Pulmonary artery endothelial cell (primary cell): ENCODE measurements at places on chromosomes 6 and 20. TPM values are rescaled to one million over a fixed set of nuclear protein-coding genes. Genes with fewer than 3 reads are reported as not detected.
A peak's percentile ranks its signal among the peaks of the same experiment; 100 is the strongest.

DNA sequence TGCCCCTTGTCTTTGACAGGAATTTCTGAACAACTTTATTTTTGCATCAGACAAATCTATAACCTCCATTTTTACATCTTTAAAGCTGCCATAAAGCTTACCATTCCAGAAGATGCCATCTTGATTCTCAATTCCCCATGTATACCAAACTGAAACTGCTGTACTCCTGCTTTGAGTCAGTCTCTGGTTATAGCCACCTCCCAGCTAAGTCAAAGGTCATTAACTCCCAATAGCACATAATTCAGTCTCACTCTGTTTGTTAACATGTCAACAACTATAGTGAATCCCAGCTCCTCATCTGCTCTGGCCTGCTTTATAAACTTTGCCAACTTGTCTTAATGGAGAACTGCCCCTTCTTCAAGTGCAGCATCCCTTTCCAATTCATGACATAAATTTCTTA is 343.6 kb downstream of the FRK start:
- no peak for DNase-seq

DNA sequence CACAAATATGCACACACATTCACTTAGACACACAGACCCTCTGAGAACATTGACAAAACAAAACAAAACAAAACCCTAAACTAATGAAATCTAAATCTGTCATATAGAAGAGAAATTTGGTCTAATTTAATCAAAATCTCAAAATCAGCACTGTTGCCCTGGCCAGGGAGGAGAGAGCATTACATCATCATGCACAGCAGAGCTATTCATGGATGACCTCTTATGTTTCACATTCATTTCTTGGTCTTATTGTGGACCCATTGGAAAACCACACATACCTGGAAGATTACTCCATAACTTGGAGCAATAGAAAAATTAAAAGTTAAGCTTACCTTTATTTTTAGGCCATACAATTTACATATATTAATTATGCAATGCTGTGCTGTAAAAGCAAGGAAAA is 1223.6 kb upstream of the GJE1 start:
- DNase-seq, result no peak

DNA sequence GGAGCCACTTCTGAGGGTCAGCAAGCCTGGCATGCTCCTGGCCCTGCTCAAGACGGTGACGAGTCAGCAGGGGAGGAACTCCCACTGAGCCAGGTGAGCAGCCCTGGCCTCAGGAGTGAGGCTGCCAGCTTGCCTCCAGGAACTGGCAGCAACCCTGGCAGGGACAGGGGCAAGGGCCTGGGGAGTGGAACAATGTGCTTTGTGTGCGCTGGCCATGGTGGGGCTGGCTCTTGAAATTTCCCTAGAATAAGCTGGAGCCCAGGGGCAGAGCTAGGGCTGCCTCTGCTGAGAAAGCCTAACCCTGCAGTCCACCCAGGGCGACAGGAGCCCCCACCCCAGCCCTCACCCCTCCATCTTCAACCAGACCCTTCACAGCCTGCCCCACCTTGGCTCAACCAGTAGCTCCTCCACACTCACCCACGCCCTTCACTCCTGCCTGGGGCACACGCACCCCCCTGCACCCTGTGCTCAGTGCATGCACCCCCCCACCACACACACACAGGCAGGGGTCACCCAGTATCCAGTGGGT is 88.0 kb downstream of the MRPL14 start:
- no peak for DNase-seq

DNA sequence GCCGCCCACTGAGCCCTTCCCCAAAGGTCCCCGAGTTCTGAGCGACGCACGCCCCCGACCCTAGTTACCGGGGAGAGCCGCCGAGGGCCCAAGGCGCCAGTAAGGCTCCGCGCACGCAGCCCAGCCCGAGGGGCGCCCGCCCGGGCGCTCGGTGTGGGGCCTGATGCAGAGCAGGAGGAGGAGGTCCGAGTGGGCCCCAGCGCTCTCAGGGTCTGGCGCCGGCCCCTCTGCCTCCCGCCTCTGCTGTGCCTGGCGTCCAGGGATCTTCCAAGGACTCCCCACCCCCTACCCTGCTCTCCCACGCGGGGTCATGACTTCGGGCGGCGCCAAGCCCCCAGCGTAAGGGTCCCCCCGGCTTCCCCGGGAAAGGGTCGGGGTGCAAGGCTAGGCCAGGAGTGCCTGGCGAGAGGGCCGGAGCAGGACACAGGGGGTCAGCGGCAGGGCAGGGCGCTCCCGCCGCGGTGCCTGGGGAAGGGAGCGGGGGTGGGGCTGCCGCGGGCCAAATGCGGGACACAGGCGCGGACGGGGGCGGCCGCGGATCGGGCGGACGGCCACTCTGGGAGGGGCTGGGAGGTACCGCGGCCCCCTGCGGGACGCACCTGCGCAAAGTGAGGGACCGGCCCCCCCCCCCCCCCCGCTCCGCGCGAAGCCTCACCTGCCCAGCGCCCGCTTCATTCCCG is 637 bp downstream of the ABHD12 start:
- DNase-seq, result no peak

DNA sequence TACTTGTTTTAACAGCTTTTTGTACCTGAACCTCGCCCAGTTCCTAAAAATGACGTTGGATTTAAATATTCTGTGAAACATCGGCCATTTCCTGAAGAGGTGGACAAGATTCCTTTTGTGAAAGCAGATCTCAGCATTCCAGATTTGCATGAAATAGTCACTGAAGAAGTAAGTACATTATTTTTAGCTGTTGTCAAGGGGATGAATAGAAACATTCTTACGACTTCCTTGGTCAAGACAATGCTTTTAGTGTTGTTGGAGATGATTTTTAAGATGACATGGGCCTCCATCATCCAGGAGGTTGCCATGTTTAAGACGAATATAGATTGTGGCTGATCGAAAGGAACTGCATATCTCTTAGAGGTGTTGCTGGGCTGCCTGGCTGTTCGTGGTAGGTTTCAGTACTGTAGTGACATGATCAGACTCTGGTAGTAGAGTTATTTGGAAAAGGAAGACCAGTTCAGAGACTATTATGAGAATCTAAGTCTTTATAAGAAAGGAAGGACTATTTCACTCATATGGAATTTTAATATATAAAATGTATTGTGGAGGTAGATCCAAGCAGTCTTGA is 29.9 kb upstream of the ADIG start:
- no peak for DNase-seq

DNA sequence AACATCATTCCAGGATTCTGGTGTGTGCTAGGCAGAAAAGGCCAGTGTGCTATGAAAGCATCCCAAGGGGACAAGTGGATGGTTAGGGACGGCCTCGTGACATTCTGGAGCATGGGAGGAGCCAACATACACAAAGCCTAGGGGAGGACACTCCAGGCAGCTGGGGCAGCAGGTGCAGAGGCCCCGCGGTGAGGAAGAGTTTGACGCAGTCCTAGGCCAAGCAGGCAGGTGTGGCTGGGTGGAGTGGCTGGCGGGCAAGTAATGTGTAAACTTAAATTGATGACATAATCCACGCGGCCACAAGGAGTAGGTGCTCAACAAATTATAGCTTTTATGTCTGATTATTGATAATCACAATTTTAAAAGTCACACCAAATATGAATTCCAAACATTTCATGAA is 93.6 kb downstream of the TMEM242 start:
- no peak for DNase-seq

GRCh38 chr20:50185426-50185825 is 5.2 kb upstream of the CEBPB start:
- no peak for DNase-seq

DNA sequence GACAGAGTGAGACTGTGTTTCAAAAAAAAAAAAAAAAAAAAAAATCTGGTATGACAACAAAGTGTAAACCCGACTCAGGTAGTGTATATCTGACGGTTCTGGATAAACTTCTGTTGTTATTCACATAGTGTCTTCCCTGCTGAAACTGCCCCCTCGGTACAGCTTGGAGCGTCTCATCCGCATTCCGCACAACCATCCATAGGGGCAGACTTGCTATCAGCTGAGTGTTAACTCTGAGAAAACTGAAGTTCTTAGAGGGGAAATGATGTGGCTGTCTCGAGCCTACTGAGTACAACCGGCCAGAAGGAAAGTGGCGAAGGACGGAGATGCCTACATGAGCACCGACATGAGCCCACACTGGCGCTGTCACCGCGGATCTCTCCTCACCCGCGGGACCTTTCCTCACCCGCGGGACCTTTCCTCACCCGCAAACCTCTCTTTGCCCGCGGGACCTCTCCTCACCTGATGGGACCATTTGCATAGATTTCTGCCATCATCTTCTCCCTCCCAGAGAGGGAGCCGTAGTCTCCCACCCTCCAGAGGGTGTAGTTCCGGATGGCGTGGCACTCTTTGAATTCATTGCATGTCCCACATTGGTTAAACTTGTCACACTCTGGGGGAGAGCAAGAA is 9.8 kb downstream of the CTSZ start:
- no peak for DNase-seq

DNA sequence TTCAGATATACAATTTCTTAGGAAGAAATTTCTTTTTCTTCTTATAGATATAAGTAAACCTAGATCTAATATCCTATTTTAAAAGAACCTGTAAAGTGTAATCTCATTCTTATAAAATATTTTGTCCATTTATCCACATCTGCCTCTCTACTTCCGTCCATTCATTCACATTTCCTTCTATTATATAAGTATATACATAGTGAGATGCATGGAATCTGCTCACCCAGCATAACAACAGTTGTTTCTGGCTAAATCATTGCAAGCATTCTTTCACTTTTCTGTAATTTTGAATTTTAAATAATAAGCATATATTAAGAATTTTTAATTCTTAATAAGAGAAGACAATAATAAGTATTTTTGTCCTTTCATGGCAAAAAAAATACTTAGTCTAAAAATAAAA is 45.4 kb downstream of the CEP162 start:
- DNase-seq, result peak; percentile 19

DNA sequence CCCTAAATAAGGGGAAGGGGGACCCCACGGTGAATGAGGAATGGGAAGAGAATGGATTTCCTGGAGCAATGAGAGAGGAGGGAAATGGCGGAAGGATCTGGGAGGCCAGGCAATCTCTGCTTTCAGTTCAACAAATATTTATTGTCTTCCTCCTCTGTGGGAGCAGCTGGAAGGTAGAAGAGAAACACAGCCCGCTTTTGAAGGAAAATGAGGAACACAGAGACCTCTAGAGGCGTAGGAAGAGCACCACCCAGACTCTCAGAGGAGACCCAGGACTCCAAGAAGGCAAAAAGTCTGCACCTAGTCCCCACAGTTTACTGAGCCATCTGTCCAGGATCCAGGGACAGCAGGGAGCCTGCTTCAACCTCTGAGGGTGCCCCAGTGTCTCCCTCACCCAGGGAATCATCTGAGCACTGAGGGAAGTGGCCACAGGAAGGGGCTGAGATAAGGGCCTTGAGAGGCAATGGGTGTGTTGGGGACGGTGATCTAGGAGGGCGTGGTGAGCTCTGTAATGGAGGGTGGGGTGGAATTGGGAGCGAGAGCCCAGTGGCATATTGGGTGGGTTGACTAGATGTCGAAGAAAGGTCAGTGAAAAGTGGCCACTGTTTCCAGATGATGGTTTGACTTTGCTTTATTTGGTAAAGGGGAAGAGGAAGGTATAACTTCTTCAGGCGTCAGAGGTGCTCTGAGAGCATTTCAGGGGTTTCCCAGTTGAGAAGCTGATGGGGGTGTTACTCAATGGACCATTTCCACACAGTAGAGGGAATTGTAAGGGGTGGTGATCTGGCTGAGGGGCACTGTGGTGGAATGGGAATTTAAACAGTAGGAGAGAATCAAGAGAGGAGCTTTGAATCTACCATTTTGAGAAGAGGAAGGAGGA is 610 bp downstream of the PSORS1C1 start:
- no peak for DNase-seq

DNA sequence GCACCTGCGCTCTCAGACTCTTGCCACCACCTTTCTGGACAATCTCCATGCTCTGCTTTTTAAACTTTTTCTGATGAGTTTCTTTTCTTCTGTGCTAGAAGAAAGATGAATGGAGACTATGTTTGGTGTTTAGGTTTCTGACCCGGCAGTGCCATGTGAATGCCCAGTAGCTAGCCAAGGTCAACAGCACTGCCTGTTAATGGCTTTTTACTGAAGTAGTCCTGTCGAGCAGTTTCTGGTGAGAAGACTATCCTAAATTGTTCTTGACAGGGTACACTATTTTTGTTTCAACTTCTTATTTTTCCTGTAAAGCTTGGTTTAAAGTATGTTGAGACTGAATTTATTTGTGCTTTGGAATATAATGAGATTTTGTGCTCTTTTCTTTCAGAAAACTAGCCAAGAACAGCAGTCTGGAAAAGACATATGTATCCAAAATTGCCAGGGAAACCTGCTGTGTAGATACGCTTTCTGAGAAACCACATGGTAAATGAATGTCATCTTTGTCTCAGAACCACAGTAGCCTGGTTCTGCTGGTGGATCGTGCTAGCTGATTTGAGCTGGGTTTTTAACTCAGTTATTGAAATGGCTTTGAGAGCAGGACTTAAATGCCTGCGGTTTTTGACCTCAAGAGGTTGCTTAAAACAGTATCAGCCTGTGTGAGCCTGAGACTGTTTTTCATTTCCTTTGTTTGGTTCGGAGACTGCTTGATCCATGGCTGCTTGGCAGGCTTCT is 48.1 kb downstream of the KCNS1 start:
- no peak for DNase-seq

DNA sequence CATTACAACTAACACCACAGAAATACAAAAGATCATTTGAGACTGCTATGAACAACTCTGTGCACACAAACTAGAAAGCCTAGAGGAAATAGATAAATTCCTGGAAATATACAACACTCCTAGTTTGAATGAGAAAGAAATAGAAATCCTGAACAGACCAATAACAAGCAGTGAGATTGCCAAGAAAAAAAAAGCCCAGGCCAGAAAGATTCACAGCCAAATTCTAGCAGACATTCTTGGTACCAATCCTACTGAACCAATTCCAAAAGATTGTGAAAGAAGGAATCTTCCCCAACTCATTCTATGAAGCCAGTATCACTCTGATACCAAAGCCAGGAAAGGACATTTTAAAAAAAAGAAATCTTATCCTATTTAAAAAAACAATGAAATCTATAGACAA is 7.0 kb upstream of the CDK19 start:
- no peak for DNase-seq

DNA sequence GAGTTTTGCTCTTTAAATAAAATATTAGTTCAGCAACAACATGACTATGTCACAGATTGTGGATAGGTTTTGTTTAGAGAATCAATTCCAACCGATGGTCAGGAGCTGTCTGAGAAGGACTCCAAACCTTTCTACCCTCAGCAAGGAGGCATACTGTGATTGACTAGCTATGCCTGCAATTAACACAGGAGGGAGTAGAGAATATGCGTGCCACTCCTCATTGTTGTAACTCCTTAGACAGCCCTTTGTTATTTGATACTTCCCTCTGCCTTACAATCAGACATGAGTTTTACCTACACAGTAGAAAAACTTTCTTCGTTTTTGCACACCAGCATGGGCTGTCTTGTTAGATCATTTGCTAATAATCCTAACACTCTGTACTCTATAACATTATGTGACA is 796.5 kb downstream of the PRIM2 start:
- DNase-seq, result no peak

- DNase-seq, result no peak
Observed at GRCh38 chr6:162226803-162227202, 500.8 kb downstream of the PRKN start.

The GRM4 gene
- not detected in 2 replicates for total RNA-seq

The ROS1 gene
- total RNA-seq, result not detected in 2 replicates

The FILIP1 gene
- total RNA-seq, result 2.3 and 10.5 TPM in 2 replicates

The FNDC1 gene
- total RNA-seq, result not detected in 2 replicates

The RBM38 gene
- total RNA-seq, result 18.2 and 21.8 TPM in 2 replicates

The HDDC2 gene
- total RNA-seq, result 29.9 and 30.1 TPM in 2 replicates

The EYS gene
- total RNA-seq, result under 0.01 TPM in 1 of 2 replicates, not detected in the other

The GMPR gene
- 32.3 and 36.5 TPM in 2 replicates for total RNA-seq
